LHCN-M2 (cell line): ENCODE measurements at places on chromosomes 6 and 20. TPM values are rescaled to one million over a fixed set of nuclear protein-coding genes. Genes with fewer than 3 reads are reported as not detected.

DNA sequence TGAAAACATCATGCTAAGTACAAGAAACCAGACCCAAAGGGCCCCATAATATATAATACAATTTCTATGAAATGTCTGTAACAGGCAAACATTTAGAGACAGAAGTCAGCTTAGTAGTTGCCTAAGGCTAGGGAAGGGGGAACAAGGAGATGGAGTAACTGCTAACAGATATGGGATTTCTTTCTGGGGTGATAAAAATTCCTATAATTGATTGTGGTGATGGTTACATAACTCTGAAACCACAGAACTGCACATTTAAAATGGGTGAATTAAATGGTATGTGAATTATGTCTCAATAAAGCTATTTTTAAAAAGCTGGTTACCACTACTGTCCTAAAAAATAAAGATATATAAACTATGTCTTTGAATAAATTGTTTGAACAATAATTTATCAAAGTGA is 3.2 kb downstream of the CEP162 start:
- DNase-seq, result peak; percentile 3

DNA sequence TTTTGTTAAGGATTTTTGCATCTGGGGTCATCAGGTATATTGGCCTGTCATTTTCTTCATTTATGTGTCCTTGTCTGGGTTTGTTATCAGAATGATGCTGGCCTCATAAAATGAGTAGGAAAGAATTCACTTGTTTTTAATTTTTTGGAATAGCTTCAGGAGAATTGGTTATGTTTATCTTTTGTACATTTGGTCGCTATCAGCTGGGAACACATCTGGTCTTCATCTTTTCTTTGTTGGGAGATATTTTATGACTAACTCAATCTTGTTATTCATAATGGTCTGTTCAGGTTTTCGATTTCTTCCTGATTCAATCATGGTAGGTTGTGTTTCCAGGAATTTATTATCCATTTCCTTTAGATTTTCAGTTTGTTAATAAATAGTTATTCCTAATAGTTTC is 207.5 kb upstream of the ASCC3 start:
- no peak for DNase-seq

GRCh38 chr6:132604635-132605152 is 15.2 kb upstream of the TAAR5 start:
- DNase-seq, result no peak

DNA sequence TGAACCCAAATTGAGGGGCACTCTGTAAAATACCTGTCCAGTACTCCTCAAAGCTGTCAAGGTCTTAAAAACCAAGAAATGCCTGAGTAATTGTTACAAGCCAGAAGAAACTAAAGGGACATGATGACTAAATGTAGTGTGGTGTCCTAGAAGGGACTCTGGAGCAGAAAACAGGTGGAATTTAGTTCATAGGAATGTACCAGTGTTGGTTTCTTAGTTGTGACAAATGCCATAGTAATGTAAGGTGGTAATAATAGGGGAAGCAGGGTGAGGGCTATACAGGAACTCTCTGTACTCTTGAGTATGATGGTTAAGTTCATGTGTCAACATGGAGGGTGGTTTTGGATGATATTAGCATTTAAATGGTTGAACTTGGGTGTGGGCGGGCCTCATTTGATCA is 92.3 kb downstream of the CNBD2 start:
- DNase-seq, result peak; percentile 18

Gene HLA-DRA
- total RNA-seq, result 0.38 and 1.0 TPM in 2 replicates
